ENCODE measurements at places on chromosomes 6 and 20.

GRCh38 chr6:72084992-72085569, 198.7 kb downstream of the RIMS1 start:
- DNase-seq: no peak

GRCh38 chr6:139166956-139167313, 32.1 kb downstream of the HECA start:
- no peak for DNase-seq

DNA sequence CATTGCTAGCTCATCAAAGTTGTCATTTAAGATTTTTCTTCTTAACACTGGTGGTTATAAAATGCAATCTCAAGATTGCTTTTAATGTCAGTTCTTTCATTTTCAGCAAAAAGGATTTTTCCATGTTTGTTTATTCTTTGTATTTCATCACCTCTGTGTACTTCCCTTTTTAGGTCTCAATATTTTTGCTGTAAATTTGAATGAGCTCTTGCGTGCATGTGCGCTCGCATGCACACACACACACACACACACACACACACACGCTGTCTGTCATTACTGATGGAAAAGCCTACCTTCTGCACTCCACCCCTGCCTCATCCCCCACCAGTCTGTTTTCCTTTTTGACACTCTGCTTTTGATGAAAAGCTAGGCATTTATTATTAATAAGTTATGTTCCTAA, 85.3 kb upstream of the FYN start:
- DNase-seq: no peak

DNA sequence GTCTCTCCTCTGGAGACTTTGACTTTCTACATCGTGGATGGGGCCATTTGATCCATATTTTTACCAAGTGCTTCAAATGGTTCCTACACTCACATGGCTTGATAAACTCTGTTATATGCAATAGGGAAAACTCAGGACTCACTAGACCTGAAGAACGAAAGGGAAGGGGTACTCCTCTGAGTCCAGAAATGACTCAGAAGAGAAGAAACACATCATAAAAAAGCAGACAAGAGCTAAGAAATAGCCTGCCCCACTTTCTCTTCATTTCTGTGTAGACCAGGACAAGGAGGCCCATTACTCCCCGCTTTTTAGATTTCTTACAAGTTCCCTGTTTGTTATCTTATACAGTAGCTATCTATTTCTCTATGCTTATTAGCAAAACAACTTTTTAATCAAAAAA, 369.8 kb upstream of the ARID1B start:
- DNase-seq: no peak

GRCh38 chr20:63049561-63050221, 42.9 kb upstream of the BHLHE23 start:
- DNase-seq: no peak

DNA sequence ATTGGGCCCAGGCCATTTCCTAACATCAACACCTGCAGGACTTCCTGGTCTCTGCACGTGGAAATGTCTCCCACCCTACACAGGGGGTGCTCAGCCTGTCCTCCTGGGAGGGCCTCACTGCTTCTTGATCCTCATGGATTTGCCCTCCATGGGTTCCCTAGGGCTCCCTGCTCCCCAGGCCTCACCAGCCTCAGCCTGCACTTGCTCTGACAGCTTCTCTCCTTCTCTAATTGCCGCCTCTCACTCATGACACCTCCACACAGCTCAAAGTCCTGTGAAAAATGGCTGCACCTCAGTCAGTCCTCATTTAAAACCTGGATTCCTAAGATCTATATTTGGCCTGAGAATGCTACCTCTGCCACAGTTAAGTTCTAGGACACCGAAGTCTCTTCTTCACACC, 130.6 kb downstream of the PXDC1 start:
- DNase-seq: no peak

GRCh38 chr6:30150671-30151395, 10.2 kb downstream of the TRIM10 start:
- no peak for DNase-seq

DNA sequence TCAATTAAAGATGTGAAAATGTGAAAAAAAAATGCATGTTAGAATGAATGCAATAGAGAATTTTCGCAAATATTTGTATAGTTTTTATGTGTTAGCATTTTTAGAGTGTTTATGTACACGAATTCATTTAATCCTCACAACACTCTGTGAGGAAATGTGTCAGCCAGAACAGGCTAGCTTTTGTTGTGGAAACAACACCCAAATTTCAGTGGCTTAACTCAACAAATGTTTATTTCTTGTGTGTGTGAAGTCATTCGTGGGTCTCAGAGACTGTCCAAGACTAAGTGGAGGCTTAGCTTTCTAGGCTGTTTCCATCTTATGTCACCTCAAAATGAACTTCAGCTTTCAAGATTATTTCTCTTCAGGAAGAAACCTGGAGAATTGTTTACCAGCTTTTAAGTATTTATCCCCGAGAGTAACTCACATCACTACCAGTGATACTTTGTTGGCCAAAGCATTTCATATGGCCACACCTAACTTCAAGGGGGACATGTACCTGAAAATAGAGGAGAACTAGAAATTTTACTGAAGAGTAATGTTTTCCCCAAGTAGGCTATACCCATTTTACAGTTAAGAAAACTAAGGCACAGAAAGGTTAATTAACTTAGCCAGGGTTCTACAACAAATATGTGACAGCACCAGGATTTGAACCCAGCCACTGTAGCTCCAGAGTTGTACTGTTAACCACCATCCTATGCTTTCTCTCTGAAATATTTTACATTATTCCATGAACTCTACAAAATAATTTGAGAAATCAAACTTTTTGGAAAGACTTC, 306.1 kb downstream of the QKI start:
- DNase-seq: no peak

- DNase-seq: no peak
Measured at GRCh38 chr6:140669321-140669720, 1294.9 kb upstream of the CITED2 start.

DNA sequence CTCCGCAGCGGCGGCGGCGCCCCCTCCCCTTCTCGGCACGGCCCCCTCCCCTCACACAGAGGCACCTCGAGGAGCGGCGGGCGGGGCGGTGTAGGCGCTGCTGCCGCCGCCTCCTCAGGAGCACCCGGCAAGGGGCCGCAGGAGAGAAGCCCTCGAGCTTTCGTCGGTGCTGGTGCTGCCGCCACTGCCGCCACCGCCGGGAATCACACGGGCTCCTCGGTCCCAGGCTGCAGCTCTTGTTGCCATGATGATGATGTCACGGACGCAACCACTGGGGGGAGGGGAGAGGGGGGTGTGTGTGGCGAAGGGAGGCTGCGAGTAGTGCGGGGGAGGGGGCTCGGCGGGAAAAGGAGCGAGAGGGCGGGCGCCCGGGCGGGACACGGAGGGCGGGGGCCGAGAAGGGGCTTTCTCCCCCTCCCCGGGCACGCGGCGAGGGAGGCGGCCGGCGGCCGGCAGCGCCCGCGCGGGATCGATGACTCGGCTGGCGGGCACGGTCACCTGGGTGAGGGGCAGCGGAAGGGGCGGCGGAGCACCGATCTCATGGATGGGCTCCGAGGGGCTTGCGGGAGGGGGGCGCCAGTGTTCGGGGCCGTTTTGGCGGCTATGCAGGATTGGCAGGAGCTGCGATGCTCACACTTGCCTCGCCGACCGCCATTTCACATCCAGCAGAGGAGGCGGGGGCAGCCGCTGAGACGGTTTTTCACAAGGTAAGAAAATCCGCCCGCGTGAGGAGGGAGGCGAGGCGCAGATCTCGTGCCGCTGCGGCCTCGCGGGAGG, at the start of gene REV3L:
Gene REV3L (minus strand): TSS at position 260 of the 777 bp plus-strand sequence. CDS start 330 bp downstream, outside the sequence.
- peak; percentile 81 for DNase-seq

GRCh38 chr6:3090013-3090412, 21.7 kb downstream of the RIPK1 start:
- DNase-seq: no peak

DNA sequence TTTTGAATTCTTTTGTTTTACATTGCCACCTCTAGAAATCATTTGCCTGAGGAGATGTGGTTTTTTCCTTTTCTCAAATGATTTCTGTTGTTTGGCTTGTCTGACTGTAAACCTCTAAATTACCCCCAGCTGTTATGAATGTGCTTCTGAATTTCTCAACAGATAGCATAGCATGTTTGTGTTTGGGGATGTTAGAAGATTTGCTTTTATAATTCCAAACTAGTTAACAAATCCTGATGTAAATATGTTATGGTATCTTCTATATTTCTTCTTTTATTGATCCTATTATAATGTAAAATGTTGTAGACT, 31.6 kb upstream of the EZR start:
- no peak for DNase-seq

- no peak for DNase-seq
Measured at GRCh38 chr6:53192682-53193188, 44.1 kb upstream of the GCM1 start.

Data from germinal center (tissue), 1 donor.